ENCODE measurements at places on chromosomes 3 and 15.

GRCh38 chr3:95508124-95508523 lies 1306.3 kb upstream of the EPHA6 start:
- DNase-seq = no peak

DNA sequence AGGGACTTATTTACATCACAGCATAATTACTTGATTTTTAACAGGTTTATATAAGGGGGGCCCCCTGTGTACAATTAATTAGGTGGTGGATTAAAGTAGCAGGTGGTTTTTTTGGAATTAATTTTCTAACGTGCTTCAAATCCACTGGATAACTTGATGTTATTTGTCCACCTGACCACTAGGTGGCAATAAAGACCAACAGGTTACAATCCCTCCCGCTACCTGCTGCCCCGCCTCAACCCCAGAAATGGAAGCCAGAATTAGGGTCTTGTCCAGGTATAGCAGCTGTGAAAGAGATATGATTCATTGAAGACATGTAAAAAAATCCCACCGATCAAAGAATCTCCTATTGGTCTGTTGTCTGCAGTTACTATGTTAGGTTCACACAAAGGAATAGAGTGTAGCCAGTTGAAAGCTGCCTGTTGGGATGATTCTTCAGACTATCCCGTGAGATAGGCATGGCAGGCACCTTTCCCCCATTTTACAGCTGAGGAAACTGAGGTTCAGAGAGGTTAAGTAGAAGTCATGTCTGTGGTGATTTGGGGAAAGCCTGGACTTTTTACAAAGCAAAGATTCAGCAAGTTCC lies 44.0 kb downstream of the MFSD1 start:
- DNase-seq = peak; percentile 9

DNA sequence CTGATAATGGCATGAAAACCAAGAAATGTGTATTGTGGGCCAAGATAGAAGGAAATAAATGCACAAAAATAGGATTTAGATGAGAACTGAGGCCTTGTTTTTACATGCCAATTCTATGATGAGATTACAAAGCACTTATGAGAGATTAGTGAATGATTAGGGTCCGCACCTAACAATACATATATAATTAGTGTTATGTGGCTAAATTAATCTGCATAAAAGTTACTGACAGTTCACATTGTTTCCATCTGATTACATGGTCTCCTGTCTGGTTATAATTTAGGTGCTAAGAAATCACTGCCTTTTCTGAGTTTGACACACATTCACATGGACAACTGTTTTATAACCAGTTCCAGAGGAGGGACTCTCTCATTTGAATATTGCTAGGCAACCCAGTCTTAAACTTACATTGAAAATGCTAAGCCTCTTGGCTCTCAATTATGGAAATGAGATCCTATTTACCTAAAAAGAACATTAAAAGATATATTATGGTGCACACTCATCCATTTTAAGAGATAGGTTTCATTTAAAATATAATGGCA lies 117.0 kb upstream of the ARL6 start:
- DNase-seq = no peak

DNA sequence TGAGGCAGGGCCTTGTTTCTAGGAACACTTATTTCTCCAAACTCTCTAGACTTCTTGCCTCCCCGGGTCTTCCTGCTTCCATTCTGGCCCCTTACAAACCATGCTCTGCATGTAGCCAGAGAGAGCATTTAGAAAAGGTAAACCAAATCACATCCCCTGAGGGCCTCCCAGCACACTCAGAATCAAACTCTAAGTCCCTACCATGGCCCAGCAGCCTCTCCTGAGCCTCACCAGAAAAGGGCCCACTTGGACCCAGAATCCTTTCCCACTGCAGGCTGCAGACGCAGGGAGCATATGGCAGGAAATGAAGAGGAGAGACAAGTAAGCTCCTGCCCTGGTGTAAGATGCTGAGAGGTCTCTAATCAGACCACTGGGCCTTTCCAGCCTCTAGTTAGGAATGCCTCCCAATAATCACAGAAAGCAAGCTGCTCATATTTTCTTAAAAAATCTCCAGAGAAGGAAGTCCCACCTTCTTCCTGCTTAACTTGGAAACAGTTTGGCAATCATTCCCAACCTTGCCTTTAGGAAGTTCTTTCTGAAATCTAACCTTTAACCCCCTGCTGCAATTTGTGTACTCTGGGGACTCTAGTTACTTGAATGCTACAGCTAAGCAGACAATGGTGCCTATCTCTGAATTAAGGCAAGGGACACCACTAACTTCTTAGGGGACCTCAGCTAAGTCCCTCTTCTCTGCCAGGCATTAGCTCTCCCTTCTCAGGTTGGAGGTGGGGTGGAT lies 4.2 kb downstream of the AMOTL2 start:
- DNase-seq = no peak

DNA sequence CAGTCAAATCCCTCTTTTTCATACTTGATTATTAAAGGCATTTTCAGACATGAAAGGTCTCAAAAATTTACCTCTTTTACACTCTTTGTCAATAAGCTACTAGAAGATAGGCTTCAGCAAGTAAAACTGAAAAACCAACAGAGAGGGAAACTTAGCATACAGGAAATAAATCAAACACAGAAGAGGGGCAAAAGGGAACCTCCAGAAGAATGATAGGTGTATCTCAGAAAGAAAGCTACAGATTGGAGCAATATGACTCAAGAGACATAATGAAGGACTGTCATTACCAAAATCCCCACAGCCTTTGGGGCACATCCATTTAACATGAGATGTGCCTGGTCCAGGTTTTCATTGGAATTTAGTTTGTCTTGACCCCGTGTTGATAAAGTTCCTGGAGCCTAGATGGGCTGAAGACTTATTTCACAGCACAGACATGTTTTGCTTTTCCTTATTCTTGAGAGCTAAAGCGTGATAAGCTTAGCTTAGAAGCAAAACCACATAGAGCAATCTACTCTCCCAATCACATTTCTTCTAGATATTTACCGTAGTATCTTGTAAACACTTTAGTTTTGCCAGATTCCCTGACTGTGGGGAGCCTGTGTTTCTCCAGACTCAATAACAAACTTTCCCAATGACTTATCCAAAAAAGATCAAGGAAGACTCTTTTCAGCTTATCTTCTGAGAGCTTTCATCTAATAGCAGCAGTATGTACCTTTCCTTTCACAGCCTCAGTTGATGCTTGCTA lies 11.7 kb downstream of the LRRFIP2 start:
- DNase-seq = no peak

DNA sequence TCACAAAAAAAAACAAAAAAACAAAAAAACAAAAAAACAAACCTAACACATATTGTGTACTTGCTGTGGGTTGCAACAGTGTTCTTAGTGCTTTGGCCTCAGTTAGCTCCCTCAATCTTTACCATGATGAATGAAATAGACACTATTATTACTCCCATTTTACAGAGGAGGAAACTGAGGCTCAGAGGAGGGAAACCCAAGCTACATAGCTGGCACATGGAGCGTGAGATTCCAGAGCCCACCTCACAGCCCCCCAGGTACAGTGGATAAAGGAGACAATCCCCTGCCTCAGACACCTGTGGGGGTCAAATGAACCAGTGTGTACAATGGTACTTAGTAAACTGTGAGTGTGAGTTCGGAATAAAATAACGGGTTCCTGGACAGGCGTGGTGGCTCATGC lies 104.9 kb upstream of the SMAD3 start:
- DNase-seq = no peak

DNA sequence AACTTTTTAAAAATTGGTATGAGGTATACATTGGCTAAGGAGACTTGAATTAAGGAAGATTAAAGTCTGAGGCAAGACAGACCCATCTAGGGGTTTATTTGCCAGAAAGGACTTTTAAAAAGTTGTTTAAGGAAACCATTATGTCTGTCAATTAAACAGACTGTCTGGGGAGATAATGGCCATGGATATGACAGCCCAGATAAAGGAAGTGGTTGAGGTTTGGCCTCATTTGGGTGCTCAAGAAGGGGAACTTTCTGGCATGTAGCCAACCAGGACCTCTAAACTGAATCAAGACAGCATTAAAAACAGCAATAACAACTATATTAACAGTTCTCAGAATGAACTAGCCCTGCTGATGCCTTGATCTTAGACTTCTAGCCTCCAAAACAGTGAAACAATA lies 9.9 kb upstream of the CD200R1L start:
- no peak for DNase-seq

- DNase-seq = no peak
Measured at GRCh38 chr3:148694116-148694515, 3.6 kb upstream of the AGTR1 start.

DNA sequence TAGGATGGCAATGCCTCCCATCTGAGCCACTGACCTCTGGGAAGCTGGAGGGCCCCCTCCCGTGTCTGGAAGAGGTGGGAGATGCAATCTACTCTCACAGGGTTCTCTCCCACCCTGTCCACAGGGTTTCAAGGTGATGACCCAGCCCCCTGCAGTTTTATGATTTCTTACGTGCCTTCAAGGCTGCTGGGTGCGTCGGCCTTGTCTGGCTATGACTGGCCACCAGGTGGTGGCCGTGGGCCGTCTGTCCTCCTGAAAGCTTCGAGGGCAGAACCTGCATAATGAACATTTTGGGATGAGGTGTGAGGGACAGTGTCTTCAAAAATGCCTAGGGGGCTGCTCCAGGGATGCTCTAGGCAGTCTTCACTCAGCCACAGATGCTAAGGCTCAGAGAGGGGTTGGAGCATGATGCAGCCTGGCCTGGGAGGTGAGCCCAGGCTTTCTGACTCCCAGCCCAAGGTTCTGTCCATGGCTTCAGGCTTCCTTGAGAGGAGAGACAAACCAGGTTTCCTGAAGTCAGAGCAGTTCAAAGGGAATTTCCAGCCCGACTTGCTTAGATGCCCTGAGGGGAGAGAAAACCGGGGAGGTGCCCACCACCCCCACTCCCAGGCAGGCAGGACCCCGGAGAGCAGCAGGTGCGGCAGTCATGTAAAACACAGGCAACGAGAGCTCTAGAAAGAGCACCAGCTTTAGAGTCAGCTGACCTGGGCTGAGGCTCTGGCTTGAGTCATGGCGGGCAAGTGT lies 18.7 kb downstream of the ISG20 start:
- no peak for DNase-seq

DNA sequence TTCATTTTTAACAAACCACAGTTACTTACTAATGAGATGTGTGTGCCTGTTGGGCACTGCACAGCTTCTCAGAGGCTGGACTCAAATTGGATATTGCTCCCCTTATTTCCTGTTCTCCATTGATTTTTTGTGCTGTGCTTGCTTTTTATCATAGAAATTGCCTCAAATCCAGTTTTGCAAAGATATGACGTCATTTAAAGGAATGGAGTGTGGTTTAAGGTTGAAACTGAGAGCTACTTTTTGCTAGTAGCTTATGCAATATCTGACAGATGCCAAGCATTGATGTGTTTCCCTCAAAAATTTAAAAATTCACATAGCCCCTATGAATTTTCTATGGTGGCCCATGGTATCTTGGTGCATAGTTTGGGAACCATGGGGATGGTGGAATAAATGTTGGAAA lies 67.7 kb upstream of the ROPN1 start:
- no peak for DNase-seq

DNA sequence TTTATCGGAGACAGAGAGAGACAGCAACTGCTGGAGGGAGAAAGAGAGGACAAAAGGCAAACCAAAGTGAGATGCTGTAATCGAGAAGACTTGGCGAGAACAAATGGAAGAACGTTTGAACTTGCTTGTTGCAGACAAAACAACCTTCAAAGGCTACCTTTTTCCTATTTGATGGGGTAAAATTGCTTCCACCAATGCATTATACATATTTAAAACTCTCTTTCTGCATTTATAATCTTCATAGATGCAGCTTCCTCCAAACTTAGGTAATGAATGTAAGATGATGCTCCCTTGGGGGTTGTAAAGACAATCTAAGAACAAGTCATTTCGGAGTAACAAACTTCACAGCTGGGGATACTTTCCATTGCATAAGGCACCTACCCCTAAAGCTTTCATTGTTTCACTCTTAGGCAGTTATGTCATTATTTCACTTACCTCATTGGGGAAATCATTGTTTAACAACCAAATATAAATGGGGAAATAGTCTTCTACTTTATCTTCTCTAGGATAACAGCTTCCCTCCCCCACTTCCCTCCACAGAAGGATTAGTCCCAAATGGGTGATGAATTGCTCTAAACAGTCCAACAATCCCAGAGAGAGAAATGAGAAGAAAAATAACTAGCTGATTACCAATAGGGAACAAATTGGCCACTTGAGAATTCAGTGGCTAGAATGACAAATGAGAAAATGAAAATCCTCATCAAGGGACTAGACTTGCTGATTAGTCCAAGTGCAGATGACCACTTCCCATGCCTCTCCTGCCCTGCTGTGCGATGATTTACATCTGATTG lies 269.8 kb upstream of the ADAMTS9 start:
- DNase-seq = no peak

Measured in effector CD4-positive, alpha-beta T cell (primary cell).